ENCODE measurements at places on chromosomes 2 and 18.
A peak's percentile ranks its signal among the peaks of the same experiment; 100 is the strongest.

GRCh38 chr2:156896294-156896693 is 361.2 kb upstream of the GALNT5 start:
- no peak for DNase-seq

- DNase-seq, result no peak
Measured at GRCh38 chr2:86291328-86291662, 46.1 kb downstream of the REEP1 start.

GRCh38 chr2:185291035-185291647 is 447.5 kb upstream of the FSIP2 start:
- peak; percentile 5 for DNase-seq

- DNase-seq, result no peak
Measured at GRCh38 chr2:6967301-6967700, 50.1 kb downstream of the RNF144A start.

DNA sequence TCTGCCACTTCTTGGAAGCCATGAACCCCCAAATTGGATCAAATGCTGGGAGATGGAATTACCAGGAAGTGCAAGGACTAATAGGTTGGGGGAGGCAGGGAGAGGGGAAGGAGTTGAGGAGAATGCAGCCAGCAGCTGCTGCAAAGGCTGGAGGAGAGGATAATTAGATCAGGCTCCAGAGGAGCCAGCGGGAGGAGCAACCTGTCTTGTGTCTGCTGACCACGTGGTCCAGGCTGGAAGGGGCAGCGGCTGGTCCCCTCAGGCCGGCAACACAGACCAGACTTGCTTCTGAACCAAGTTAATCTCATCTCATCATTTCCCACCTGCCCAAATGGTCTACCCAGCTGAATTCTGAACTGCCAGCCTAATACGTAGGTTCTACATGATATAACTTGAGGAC is 68.3 kb downstream of the MRO start:
- no peak for DNase-seq

GRCh38 chr2:238655974-238656722 is 191.7 kb upstream of the TWIST2 start:
- DNase-seq, result no peak

DNA sequence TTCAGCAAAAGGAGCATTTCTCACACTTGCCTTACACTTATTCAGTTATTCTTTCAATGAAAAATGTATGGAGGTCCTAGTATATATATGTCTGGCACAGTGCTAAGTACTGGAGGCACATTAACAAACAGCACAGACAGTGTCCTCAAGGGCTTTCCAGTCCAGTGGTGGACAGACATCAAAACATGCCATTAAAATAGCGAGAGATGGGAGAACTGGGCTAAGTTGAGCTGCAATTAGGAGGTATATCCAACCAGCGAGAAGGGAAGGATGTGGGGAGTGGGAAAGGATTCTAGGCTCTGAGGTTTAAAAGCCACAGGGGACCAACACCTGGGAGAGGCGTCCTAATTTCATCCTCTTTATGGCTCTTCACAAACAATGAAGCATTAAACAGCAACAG is 127.5 kb upstream of the TTC39C start:
- DNase-seq, result no peak

GRCh38 chr18:45480219-45481015 is 134.9 kb upstream of the SLC14A2 start:
- DNase-seq, result no peak
